ENCODE measurements at places on chromosomes 16 and 17. TPM values are rescaled to one million over a fixed set of nuclear protein-coding genes. Genes with fewer than 3 reads are reported as not detected.

Gene COPZ2
- 42.4 TPM for polyA plus RNA-seq

Gene ZNF469
- polyA plus RNA-seq, result 3.8 TPM

Gene CCL5
- polyA plus RNA-seq, result not detected

Gene VTN
- 0.81 TPM for polyA plus RNA-seq

Gene TMEM220
- polyA plus RNA-seq, result 8.3 TPM

Gene DPEP2
- 2.2 TPM for polyA plus RNA-seq

Gene KCNH6
- polyA plus RNA-seq, result not detected

Gene GRAP
- polyA plus RNA-seq, result 2.3 TPM

Gene MRPL38
- 60.0 TPM for polyA plus RNA-seq

Gene SULT1A2
- polyA plus RNA-seq, result not detected

Gene MILR1
- 5.5 TPM for polyA plus RNA-seq

DNA sequence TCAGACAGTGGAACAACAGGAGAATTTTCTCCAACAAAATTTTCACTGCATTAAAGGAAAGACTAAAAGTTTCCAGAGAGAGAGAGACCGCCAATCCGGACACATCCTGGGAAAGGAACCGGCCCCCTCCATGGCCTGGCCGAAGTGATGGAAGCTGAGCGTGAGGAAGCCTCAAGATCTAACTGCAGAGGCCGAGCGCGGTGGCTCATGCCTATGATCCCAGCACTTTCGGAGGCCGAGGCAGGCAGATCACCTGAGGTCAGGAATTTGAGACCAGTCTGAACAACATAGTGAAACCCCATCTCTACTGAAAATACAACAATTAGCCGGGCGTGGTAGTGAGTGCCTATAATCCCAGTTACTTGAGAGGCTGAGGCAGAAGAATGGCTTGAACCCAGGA is 3.9 kb downstream of the CTRB2 start:
- DNase-seq, result no peak

DNA sequence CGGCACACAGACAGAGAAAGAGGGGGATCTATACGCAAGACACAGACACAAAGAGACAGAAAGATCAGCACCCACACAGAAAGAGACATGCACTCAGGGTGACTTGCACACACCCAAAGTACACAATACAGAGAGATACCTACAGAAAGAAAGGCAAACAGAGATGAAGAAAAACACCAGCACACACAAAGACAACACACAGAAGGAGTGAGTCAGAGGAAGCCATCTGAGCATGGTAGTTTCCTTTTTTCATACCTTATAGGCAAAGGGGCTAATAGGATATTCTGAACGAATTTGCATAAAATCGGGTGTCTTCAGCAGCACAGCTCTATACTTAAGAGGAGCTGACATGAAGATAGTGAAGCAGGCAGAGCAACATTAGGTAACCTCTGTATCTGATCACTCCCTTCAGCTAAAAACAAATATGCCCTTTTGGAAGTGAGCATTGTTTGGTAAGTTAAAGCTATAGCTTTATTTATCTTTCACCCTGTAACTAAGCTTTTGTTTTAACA is 198.6 kb downstream of the AATF start:
- DNase-seq, result no peak

DNA sequence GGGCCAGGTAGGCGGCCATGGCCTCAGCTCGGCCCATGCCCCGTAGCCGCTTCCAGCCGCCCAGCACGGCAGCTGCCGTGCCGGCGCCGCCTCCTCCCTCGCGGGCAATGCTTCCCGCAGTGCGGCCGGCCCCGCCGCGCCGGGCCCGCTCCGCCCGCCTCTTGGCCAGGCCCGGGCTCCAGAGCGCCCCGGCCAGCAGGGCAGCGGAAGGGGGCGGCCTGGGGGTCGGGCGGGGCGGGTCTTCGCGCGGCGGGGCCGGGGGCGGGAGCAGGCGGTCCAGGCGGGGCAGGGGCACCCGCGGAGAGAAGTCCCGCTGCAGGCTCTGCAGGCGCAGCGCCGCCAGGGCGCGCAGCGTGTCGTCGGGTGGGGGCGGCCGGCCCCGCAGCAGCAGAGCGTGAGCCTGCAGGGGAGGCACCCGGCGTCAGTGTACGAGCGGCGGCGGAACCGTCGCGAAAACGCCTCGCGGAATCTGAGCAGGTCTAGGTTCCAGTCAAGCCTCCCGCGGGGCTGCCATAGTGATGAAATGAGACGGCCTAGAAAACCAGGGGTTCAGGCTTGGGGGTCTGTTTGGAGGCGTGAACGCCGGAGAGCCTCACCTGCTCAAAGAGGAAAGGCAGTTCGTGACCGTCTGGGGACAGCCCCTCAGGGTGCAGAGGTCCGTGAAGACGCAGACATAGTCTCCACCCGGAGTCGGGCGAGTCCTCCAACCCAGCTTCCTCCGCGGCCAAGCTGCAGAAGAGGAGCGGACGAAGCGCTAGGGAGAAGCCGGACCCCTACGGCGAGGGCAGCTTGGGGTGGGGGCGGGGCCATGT is 6.6 kb downstream of the PLEKHH3 start:
- no peak for DNase-seq

GRCh38 chr16:3953728-3954410 is 73.4 kb upstream of the CREBBP start:
- no peak for DNase-seq

GRCh38 chr16:87739801-87740200 is 26.0 kb downstream of the KLHDC4 start:
- DNase-seq, result no peak

GRCh38 chr16:70678121-70678897 is 7.5 kb downstream of the MTSS2 start:
- no peak for DNase-seq

DNA sequence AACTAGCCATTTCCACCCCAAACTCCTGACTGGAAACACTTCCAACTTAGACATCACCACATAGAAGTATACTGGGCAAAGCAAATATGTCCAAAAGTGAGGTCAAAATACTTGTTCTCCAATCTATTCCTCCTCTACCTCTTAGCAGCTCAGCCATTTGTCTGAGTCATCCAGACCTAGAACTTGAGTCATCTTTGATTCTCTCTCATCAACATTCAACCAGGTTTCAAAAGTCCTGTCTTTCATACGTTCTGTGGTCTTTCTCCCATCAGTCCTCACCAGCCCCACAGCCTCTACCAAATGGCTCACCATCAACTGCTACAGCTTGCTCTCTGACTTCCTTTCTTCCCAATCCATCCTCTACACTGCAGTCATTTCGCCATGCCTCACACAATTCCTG is 6.8 kb downstream of the ANKFY1 start:
- no peak for DNase-seq

GRCh38 chr16:84986102-84986501 is 25.2 kb downstream of the ZDHHC7 start:
- DNase-seq, result no peak

DNA sequence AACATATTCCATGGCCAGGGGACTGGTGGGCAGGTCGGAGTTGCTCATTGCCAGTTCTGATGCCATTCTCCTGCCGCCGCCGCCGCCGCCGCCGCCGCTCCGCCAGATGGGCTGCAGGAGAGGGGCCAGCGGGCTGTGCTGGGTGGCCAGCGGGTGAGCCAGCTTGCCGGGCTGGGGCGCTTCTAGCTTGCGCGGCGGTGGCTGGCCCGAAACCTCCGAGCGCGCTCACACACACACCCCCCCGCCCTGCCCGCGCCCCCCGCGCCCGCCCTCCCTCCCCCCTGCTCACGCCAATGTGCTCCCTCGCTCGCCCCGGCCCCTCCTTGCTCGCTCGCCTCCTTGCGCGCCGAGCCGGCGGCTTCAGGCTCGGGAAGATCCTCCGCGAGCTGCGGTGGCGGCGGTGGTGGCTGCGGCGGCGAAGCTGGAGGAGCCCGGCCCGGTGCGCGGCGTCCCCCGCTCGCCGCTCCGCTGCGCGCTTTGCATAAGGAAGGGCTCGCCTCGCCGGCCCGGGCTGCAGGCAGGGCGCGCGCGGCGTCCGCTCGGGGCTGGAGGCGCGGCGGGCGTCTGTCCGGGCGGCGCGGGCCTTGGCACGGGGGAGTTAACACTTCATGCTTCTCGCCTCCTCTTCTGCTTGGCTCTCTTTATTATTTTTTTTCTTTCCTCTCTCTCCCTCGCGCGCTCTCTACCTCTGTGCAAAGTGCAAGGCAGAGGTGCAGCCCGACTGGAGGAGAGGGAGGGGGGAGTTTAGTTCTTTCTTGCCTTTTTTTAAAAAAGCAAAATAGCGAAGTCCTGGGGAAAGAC is 500 bp downstream of the MAF start:
- DNase-seq, result peak; percentile 78

GRCh38 chr16:85327731-85328675 is 215.7 kb upstream of the CIBAR2 start:
- DNase-seq, result no peak

DNA sequence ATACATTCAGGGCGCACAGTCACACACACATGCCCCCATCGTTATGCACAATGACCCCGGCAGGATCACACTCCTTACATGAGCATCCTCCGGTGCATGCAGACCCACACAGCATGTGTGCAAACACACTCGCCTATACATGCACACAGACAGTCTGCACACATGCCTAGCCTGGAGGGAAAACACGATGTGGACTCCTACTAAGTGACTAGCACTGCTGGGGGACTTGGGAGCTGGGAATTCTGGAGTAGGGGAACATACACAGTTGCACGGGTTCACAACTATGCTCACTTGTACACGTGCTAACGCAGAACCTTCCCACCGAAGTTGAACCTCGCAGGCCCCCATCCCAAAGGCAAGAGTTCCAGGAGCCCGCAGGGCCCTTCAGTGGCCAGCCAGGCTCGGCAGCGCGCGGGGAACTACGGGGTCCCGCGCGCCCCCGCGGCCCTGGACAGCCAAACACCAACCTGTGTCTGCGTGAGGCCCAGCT is 2.0 kb downstream of the DLX3 start:
- DNase-seq, result no peak
